ENCODE measurements at places on chromosomes 3 and 15. TPM values are rescaled to one million over a fixed set of nuclear protein-coding genes. Genes with fewer than 3 reads are reported as not detected.
A peak's percentile ranks its signal among the peaks of the same experiment; 100 is the strongest.

The CCDC13 gene
- 2.4 TPM for total RNA-seq

The TTLL13 gene
- 0.39 TPM for total RNA-seq

The DUOX2 gene
- total RNA-seq, result 27.2 TPM

The EIF4A2 gene
- 231 TPM for total RNA-seq

The ZNF621 gene
- total RNA-seq, result 23.1 TPM

The SUSD5 gene
- total RNA-seq, result not detected

The COL7A1 gene
- total RNA-seq, result 5.7 TPM

DNA sequence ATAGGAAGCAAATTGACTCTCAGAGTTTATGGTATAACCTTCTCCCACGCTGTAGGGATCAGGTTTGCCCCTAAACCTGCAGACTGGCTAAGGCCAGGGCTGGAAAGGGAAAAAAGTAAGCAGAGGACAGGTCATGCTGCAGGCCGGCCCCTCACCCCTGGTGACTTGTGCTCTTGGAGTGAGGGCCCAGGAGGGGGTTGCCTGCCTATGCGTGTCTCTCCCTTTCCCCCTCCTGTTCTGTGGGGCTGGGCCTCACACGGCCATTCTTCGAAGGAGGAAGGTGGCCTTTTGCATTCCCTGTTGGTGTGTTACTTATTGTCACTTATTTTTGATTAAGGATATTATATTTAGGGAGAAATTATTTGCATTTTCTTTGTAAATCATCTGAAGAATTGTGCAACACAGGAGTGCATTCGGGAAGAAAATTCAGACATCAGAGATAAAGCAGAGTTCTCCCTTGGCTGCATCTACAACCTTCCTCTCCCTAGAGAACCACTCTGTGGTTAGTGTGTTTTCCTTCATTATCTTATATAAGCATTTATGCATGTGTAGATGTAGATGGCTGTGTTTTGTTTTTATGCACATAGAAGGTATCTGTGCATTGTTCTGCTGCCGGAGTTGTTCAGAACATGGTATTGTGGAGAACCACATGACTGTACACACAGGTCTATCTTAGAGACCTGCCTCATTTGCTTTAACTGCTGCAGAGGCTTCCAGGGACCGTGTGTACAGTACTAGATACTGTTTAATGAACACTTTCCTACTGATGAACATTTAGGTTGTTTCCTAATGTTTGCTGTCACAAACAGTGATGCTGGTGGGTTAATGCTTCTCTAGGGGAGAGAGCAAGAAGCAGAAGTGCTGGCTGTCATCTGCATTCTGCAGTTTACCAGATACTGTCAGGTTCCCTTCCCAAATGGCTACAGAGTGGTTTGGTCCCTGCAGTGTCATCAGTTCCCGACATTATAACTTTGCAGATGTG, 133.5 kb downstream of the APBA2 start:
- no peaks in the 10 kb centered on the region for H3K36me3 ChIP-seq
- no peak overlapping the region for H3K27ac ChIP-seq
- H3K4me1 ChIP-seq, result no peaks in the 10 kb centered on the region

- no peaks in the 10 kb centered on the region for H3K36me3 ChIP-seq
- no peaks in the 10 kb centered on the region for H3K27me3 ChIP-seq
- H3K4me3 ChIP-seq, result no peak overlapping the region
- no peak overlapping the region for H3K27ac ChIP-seq
- DNase-seq, result no peak
Observed at GRCh38 chr3:109460961-109461360, 123.6 kb upstream of the DPPA4 start.

GRCh38 chr3:177245250-177245649, 48.0 kb upstream of the TBL1XR1 start:
- H3K36me3 ChIP-seq, result no peaks in the 10 kb centered on the region
- no peak overlapping the region for H3K27ac ChIP-seq
- no peaks in the 10 kb centered on the region for H3K4me1 ChIP-seq
- DNase-seq, result no peak

GRCh38 chr3:178476886-178477285, 59.4 kb upstream of the KCNMB2 start:
- H3K4me1 ChIP-seq, result no peaks in the 10 kb centered on the region
- H3K36me3 ChIP-seq, result no peaks in the 10 kb centered on the region
- H3K27me3 ChIP-seq, result no peaks in the 10 kb centered on the region
- no peak overlapping the region for H3K27ac ChIP-seq
- H3K4me3 ChIP-seq, result no peak overlapping the region
- DNase-seq, result no peak

GRCh38 chr3:142963516-142964448, at the start of gene PAQR9:
Gene PAQR9 (minus strand): TSS chr3:142963674. CDS start chr3:142963336, 338 bp downstream.
- peaks cover 33% of the 10 kb centered on the region for H3K27me3 ChIP-seq
- H3K4me1 ChIP-seq, result peaks cover 19% of the 10 kb centered on the region
- H3K4me3 ChIP-seq, result peak within 1 kb of the TSS; percentile 53
- H3K27ac ChIP-seq, result no peak within 1 kb of the TSS
- no peaks in the 10 kb centered on the region for H3K36me3 ChIP-seq
- peak; percentile 86 for DNase-seq

DNA sequence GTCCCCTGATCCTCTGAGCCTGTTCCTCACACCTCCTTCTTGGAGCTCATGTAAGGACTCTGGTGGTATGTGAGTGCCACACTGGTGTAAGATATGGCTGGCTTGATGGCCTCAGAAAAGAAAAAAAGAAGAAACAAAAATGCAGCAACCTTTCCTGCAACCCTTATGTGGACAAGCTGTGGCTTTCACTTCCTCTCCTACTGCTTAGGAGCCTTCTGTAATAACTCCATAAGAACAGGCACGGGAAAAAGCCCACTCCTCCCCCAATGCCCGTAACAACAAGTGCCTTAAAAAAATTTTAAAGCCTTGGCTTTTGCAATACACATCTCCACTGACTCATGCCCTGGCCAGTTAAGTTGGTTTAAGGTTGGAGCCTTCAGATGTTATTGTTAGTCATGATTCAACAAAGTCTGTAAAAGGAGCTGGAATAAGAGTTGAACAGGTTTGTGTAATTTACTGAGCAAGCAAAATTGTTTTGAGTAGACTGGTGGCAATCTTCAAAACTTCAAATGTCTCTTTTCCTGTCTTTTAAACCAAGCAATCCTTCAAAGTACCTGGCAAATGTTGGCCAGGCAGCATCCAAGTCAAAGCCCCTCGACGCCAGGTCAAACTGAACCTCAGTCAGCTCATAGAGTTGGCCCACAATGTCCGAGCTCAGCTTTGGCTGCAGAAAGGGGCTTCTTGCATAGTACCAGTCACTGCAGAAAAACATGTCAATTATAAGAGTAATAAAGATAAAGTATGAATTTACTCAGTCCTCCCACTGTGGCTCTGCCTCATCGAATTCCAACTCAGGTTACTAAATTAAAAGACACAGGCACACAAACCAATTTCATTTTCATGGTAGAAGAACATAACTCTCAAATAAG, 22.9 kb downstream of the FYCO1 start:
- peaks cover 37% of the 10 kb centered on the region for H3K4me1 ChIP-seq
- no peaks in the 10 kb centered on the region for H3K27me3 ChIP-seq
- H3K36me3 ChIP-seq, result peaks cover 13% of the 10 kb centered on the region
- no peak overlapping the region for H3K4me3 ChIP-seq
- no peak for DNase-seq

DNA sequence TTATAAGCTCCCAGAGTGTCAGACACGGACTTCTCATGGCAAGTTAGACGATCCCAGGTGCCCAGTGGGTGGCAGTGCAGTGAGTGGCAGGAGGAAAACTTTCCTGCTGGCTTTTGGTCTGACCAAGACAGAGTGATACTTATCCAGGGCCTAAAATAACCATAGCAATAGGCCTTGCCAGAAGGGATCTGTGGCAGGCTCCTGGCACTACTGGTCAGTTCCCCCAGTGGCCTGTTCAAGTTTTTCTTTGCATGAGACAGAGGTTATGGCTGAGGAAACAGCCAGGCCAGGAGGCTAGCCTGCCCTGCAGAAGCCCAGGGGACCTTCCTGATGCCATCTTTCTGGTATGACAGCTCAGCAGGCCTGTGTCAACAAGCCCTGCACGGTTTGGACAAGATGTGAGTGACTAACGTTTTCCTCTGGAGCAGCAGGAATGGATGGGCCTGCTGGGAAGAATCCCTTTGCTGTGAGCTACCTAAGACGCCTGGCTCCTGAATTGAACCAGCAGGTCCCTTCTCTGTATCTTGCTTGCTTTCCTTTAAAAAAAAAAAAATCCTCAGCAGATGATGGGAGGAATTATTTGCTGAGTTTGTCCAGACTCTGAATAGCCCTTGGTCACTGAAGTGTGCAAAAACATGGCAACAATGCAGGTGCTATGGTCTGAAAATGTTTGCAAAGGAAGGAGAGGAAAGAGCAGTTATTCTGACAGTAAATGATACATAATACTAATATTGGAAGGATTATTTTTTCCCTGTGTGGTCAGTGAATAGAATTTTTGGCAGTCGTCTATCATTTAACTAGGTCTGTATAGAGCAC, 18.0 kb downstream of the SCG5 start:
- no peak overlapping the region for H3K27ac ChIP-seq
- no peaks in the 10 kb centered on the region for H3K36me3 ChIP-seq
- peaks cover 5% of the 10 kb centered on the region for H3K4me1 ChIP-seq
- no peak overlapping the region for H3K4me3 ChIP-seq
- H3K27me3 ChIP-seq, result no peaks in the 10 kb centered on the region
- no peak for DNase-seq

- no peaks in the 10 kb centered on the region for H3K27me3 ChIP-seq
- H3K4me1 ChIP-seq, result no peaks in the 10 kb centered on the region
- no peak overlapping the region for H3K27ac ChIP-seq
- no peaks in the 10 kb centered on the region for H3K36me3 ChIP-seq
Observed at GRCh38 chr3:33001889-33002288, 50.4 kb downstream of the CCR4 start.

DNA sequence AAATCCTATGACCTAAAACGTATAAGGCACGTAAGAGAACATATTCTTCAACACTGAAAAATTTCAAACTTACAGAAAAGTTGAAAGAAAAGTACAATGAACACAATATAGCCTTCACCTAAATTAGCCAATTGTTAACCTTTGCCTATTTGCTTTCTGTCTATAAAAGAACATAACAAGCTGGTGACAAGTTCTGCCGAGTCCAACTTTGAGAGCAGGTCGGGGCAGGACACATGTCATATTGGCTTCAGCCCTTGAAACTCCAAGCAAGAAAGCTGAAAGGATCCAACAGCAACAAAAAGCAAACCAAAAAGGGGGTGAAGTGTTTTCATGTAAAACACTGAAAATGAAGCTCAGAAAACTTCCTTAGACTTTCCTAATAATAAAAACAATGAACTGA, 59.1 kb downstream of the TBC1D2B start:
- DNase-seq, result no peak
- peak overlapping the region; percentile 56 for H3K27ac ChIP-seq
- H3K4me1 ChIP-seq, result peaks cover 34% of the 10 kb centered on the region
- H3K4me3 ChIP-seq, result no peak overlapping the region
- no peaks in the 10 kb centered on the region for H3K27me3 ChIP-seq

DNA sequence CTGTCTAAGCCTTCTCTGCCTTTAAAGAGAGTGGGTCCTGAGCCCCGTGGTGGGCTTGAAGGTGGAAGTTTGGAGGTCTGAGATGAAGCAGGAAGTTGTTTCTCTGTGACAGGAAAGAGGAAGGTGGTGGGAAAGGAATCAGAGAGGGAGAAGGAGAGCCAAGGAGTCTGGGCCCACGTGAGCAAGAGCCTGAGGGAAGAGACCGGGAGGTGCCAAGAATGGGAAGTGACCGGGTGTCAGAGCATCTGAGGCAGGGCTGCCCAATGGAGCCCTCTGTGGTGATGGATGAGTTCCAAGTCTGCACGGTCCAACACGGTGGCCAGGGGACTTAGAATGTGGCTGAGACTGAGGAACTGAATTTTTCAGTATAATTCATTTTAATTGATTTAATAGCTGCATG, 24.6 kb downstream of the ALDH1L1 start:
- H3K27me3 ChIP-seq, result no peaks in the 10 kb centered on the region
- no peak overlapping the region for H3K27ac ChIP-seq
- no peak overlapping the region for H3K4me3 ChIP-seq
- DNase-seq, result no peak

DNA sequence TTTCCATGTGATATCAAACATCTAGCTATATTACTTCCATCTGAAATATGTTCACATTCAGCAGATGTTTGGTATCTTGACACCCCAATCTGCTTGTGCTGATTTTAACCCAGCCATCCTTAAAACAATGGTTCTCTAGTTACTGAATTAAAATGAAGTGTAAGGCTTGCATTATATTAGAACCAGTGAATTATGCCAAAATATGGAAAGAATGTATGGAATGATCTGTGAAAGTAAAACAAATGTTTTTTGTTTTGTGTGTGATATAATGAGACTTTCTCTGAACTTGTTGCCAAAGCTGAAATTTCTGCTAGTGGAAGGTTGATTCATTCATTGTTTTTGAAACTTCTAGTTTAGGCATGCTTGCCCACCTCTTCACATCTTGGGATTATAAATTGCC, 317.1 kb downstream of the MEX3B start:
- no peaks in the 10 kb centered on the region for H3K4me1 ChIP-seq
- H3K36me3 ChIP-seq, result no peaks in the 10 kb centered on the region
- H3K27ac ChIP-seq, result no peak overlapping the region
- no peak for DNase-seq
- no peak overlapping the region for H3K4me3 ChIP-seq

DNA sequence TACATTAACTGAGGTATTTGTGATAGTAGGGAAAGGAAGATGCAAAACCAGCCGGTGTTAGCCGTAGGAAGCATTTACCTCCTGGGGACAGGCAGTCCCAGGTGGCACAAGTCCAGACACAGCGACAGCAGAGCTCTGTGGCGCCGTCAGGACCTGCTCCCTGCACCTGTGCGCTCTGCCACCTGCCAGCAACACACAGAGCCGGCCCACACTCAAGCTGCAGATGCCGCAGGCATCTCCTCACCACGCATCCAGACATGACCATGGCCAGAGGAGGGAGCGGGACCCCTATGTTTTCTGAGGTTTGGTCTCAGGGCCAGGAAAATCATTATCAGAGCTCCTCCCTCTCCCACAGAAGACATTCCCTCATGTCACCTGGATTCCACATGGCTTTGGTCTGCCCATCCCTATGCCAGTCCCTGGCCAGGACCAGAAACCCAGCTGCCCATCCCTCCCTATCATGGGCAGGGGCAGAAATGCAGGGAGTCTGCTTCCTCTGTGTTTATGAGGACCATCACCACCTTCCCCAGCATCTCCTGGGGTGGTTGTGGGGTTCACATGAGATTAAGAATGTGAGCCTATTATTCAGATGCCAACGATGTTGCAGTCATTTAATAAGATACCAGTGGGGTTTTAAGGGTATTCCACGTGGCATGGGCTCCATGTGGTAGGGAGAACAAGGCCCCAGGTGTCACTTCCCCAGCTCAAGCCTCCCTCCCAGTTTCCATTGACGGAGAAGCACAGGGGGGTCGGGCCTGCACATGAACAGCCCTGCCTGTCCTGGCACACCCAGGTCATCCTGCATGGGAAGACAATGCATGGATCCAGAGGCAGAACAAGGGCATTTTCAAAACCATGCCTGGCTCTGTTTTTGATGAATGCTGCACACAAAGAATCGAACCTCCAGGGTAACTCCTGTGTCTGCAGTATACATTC, 251.1 kb downstream of the OCA2 start:
- H3K27ac ChIP-seq, result no peak overlapping the region
- no peaks in the 10 kb centered on the region for H3K4me1 ChIP-seq
- H3K36me3 ChIP-seq, result no peaks in the 10 kb centered on the region
- no peaks in the 10 kb centered on the region for H3K27me3 ChIP-seq
- no peak for DNase-seq

- no peak overlapping the region for H3K27ac ChIP-seq
- H3K36me3 ChIP-seq, result no peaks in the 10 kb centered on the region
- peaks cover 6% of the 10 kb centered on the region for H3K4me1 ChIP-seq
- no peak overlapping the region for H3K4me3 ChIP-seq
- DNase-seq, result no peak
Observed at GRCh38 chr3:56886314-56886713, 84.6 kb upstream of the ARHGEF3 start.

- H3K27ac ChIP-seq, result no peak overlapping the region
- DNase-seq, result no peak
- H3K4me1 ChIP-seq, result no peaks in the 10 kb centered on the region
- H3K36me3 ChIP-seq, result no peaks in the 10 kb centered on the region
Observed at GRCh38 chr3:185270262-185270955, 16.6 kb upstream of the EHHADH start.
